PC-9 (cell line): ENCODE measurements at places on chromosomes 6 and 20.

DNA sequence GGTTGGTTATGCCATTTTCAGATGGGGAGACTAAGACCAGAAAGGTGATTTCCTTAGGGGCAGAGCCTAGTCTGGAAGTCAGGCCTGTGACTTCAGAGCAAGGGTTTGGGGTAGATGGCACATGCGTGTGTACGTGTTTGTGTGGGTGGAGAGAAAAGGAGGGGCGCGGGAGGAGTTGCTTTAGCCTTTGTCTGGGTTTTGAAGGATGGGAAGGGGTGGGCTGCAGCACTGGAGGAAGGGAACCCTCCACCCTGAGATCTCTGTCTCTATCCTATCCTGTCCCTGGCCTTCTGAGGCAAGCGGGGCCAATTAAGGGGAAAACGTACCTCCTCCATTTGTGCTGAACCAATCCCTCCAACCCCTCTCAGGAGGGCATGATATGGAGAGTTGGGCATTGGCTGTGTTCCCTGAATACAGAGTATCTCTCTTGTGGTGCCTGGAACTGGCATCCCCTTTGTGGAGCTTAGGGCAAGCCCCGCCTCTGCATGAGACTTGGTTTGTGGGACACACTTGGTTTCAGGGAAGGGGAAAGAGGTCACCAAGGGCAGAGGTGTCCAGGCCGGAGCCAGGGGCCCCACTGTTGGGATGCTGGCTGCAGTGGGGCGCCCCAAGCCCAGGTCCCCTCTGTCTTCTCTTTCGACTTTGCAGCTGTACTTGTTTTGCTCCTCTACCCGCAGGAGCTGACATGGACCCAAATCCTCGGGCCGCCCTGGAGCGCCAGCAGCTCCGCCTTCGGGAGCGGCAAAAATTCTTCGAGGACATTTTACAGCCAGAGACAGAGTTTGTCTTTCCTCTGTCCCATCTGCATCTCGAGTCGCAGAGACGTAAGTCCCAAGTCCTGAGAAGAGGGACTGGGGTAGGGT lies at the start of gene DBNDD2:
DBNDD2 (plus strand) TSS at position 507 of the 863 bp plus-strand sequence; CDS start at position 686, 179 bp downstream.
- DNase-seq: no peak

GRCh38 chr6:107931894-107932293 lies 26.1 kb downstream of the SEC63 start:
- no peak for DNase-seq

- no peak for DNase-seq
These were observed 16.4 kb upstream of the FNDC1 start for GRCh38 chr6:159152782-159153181.

DNA sequence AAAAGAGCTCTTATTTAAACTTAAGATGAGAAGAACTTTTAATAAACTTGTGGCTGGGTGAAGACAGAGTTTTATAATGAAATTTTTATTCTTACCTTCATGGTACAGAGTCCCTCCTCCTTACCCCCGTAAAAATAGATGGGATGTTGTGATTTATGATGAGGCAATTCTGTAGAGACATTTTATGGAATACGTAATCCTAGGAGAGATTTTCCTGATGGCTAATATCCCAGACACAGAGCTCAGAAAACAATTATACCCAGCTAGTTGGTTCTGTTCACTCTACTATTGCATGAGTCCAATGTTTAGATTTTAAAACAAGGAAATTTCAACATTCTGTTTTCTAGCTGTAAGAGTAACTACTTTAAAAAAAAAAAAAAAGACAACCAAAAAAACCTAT lies 43.4 kb downstream of the MTHFD1L start:
- DNase-seq: no peak

- no peak for DNase-seq
These were observed 94.2 kb downstream of the UTRN start for GRCh38 chr6:144379356-144379755.

GRCh38 chr6:124200661-124201060 lies 397.0 kb downstream of the NKAIN2 start:
- DNase-seq: no peak

DNA sequence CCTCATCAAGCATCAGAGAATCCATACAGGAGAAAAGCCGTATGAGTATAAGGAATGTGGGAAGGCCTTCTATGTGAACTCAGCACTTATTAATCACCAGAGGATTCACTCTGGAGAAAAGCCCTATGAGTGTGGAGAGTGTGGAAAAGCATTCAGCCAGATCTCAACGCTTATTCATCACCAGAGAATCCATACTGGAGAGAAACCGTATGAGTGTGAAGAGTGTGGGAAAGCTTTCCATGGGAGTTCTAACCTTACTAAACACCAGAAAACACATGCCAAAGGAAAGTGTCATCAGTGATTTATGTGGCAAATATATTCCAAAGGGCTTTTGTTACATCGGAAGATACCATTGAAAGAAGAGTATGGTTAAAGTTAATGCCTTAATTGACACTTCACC lies 25.4 kb downstream of the ZKSCAN8 start:
- DNase-seq: no peak

DNA sequence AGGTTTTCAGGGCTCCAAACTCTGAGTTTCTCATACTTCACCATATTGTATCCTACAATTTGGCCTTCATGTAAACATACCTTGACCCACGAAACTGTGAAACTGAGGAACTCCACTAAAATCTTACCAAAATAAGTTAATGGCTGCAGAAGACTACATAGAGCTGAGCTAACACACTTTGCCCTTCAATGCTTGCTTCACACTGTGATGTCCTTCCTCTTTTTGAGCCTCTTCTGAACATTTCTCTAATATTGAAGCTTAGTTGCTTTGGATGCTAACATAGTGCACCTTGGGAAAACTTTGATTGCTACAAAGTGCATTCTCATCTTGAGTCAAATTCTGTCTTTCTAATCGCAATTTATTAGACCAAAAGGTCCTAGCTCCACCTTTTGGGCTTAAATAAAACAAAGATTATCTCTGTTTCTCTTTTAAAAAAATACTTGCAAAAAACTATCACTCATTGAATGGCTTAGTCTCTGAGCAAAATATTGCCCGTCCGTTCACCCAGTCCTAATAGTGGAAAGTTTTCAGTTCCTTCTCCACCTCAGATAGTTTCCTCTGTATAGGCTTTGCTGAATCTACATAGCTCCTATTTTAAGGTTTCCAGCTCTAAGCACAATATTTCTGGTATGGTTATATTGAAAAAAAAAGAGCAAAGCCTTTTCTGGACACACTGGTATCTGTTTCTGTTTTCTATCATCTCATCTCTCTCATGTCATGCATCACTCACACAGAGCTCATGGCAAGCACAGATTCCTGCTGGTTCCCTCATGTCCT lies 494.6 kb downstream of the RFPL4B start:
- no peak for DNase-seq

- no peak for DNase-seq
These were observed 30.6 kb upstream of the TAB2 start for GRCh38 chr6:149286905-149287304.

DNA sequence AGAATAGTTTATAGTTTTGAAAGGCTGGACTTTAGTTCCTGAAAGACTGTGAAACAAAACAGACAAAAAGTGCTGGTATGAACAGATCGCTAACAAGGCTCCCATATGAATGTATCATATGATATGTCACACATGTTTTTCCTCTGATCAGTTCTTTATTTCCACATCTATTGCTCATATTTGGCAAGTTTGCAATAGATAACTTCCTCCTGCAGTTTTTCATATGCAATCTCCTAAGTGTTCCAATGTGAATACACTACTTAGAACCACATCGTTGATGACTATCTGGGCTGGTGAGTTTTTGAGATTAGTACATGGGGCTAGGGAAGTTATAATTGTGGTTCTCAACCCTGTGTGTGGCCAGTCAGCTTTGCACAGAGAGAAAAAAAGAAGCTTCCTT lies 23.1 kb downstream of the CRYBG1 start:
- no peak for DNase-seq

DNA sequence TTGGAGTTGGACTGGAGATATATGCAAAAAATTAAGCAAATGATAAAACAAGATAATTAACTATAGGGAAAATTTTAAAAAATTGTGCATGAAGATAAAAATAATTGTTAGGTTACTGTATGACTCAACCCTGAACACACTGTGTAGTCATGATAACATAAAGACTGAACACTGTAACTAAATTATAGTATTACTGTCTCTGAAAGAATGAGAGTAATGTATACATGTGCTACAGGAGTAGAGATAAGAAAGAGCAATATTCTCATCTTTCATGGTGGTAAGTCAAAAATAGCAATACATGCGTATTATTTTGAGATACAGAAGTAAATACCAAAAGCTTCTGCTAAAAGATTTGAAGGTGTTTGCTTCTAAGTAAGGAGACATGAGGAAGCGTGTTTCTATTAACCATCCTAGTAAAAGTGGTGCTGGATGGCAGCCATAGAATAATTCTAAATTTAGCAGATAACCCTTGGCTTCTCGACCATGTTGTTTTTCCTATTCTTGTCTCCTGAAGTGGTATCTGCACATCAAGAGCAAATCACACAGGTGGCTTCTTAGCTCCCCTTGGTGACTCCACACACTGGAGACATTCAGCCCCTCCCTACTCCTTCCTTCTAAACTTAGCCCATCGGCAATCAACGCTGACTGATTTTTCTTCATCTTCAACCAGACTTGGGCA lies 390.6 kb upstream of the PLCB4 start:
- no peak for DNase-seq

GRCh38 chr6:123402052-123402451 lies 234.7 kb downstream of the TRDN start:
- no peak for DNase-seq

GRCh38 chr6:94088870-94089269 lies 669.5 kb upstream of the EPHA7 start:
- DNase-seq: no peak

DNA sequence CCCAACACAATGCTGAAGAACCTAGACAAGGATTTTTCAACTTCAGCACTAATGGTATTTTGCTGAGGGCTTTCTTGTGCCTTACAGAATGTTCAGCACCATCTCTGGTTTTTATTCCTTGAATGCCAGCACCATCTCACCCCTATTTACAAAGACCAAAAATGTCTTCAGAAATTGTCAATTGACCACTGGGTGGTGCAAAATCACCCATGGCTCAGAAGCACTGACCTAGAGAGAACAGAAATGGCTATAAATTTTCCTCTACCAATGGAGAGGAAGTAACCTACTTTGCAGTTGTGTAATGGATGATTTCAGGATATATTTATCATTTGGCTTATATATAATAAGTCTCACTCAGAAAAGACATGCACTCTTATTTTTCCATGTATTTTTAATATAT lies 431.0 kb upstream of the IRAK1BP1 start:
- no peak for DNase-seq

DNA sequence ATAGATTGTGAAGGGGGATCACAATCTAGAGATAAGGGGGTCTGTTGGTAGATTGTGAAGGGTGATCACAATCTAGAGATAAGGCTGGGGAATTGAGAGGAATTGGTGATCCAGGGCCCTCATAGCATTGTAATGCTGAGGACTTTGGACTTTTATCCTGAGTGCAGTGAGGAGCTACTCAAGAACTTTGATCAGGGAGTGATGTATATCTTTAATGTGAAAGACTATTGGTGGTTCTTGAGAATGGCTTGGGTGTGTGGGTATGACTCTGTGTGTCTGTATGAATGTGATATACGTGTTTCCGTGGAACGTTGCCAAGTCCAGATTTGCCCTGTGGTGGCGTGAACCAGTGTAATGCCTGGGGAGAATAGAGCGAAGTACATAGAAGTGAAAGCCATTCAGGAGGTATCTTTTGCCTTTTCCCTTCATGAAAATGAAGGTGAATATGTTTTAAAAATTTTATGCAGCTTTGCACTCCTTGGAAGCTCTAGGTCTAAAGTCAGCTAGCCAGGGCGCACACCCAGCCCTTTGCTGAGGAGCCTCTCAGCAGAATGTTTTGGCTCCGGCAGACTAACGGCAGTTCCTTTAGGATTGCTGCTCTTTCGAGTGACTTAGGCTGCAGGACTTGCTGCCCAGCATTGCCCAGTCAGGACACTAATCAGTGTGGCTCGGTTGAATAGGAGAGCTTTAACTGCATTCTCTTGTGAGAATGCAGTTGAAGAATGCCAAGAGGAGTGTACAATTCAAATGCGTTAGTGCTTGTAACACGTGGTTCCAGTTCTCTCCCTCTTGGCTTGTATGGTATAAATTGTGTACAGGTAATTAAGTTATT lies 3.5 kb downstream of the ZFAND3 start:
- DNase-seq: no peak

DNA sequence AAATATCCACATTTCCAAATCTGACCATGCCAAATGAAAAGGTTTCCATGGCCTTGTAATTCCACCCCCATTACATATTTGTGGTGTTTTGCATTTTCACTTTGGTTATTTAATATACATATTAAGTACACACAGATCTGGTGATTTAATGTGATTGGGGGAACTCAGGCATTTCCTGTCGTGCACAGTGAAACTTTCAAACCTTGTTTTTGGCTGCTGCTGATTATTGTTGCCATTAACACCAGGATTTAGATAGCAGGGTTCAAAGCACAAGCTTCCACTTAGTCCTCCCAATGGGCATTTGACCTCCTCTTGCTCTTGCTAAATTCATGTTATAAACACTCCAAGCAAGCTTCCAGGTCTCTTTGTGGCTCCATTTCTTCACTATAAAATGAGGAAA lies 166.5 kb downstream of the SOBP start:
- no peak for DNase-seq

GRCh38 chr20:56809668-56810067 lies 180.6 kb downstream of the TFAP2C start:
- DNase-seq: no peak

DNA sequence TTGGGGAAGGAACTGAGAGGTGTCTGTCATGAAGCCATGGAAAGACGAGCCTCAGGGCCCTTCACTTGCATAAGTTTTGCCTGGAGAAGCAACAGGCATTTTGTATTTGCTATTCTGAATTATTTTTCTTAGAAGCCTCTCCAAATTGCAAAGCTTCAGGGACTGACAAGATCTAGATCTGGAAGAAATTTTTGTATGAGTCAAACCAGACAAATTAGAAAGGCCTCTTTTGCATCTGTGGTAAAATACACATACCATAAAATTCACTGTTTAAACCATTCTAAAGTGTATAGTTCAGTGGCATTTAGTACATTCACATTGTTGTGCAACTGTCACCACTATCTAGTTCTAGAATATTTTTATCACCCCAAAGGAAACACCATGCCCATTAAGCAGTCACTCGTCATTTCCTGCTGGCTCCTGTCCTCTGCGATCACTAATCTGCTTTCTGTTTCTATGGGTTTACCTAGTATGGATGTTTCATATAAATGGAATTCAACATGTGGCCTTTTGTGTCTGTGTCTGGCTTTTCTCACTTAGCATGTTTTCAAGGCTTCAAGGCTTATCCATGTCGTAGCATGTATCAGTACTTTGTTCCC lies 269.1 kb downstream of the PHF3 start:
- DNase-seq: no peak

DNA sequence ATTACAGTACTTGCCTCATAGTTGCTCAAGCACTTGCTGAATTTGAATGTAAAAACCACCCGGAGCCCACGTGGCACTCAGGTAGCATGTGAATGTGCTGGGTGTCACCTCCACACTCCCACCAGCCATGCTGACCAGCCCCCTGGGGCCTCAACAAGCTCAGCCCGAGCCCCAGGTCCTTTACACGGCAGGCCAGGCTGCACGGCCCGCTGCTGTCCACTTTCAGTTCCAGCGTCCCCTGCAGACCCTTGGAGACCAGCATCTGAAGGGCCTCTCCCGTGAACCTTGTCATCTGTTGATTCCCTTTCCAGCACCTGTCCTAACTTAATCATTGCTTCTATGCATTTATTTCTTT lies 33.3 kb upstream of the ZBP1 start:
- DNase-seq: no peak

GRCh38 chr6:71537717-71538116 lies 249.1 kb downstream of the OGFRL1 start:
- no peak for DNase-seq

- DNase-seq: no peak
These were observed 39.5 kb downstream of the NKX2-4 start for GRCh38 chr20:21357844-21358243.
